ENCODE measurements at places on chromosomes 2 and 18.

DNA sequence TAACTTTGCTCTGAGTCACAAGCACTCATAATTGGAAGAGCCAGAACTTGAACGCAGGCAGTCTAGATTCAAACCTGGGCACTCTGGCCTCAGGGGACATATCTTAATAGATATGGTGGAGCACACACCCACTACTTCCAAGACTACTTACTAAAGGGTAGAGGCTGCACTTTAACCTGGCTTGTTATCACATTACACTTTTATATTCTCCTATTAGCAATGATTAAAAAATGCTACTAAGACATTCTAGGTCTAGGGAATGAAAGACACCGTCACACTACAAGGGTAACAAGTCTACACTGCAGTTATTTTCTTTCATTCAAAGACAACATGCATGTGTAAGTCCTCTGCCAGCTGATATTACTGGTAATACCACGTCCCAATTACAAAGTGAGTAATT, 258.8 kb downstream of the ZNF521 start:
- DNase-seq, result no peak

GRCh38 chr2:37287966-37288365, 36.7 kb downstream of the PRKD3 start:
- DNase-seq, result no peak

DNA sequence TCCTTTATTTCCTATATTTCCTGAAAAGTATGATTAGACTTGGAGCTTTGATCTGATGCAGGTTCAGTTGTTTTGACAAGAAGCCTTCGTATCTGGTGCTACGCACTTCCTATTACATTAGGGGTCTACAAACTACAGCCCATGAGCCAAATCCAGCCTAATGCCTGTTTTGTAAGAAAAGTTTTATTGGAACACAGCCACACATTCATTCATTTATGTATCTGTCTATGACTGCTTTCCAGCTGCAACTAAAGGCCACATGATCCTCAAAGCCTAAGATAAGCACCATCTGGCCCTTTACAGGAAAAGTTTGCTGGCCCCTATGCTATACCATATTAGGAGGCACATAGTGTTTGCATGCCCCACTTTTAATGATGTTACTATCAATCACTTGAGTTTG, 26.0 kb downstream of the EIF2AK3 start:
- DNase-seq, result no peak

GRCh38 chr2:152443771-152444170, 108.8 kb downstream of the FMNL2 start:
- no peak for DNase-seq

Data from activated CD8-positive, alpha-beta memory T cell treated with anti-CD3 and anti-CD28 coated beads for 4 hours (primary cell).